ENCODE measurements at places on chromosomes 5 and 9.

GRCh38 chr9:70566066-70566465, 151.6 kb upstream of the KLF9 start:
- no peak for DNase-seq

- DNase-seq = no peak
Observed at GRCh38 chr5:139138809-139139208, 59.4 kb downstream of the SIL1 start.

GRCh38 chr5:82730913-82731312, 346.3 kb downstream of the TMEM167A start:
- DNase-seq = no peak

DNA sequence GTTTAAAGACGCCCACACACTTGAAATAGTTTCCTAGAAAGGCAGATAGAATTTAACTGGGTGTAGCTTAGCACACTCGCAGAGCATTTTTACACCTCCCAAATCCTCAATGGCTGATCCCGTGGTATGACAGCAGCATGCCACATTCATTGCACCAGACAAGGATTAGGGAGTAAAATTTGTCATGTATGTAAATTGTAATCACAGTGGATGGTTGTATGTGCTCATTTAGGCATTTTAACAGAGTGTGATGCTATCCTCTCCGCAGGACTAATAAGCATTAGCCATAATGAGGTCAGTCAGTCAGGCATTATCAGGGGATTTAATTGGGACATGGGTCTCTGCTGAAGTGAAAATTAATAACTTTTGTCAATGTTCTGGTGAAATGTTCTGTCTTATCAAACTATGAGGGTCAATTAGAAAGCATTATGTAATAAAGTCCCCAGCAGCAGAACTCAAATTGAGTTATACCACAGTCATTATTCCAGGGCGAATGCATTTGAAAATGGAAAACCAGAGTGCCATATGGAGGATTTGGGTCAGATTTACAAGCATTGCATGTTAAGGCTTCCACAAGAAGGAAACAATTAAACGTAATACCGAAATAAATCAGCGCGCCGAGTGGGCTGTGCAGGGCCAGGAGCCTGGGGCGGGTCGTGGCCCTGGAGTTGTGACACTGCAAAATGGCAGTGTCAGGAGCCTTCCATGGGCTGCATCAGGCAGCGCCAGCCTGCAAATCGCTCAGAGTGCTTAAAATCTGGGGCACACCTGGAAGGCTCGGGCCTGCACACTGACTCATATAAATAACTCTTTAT, 602.2 kb downstream of the BNC2 start:
- DNase-seq = no peak

- DNase-seq = no peak
Observed at GRCh38 chr9:111113712-111114111, 75.4 kb upstream of the LPAR1 start.

DNA sequence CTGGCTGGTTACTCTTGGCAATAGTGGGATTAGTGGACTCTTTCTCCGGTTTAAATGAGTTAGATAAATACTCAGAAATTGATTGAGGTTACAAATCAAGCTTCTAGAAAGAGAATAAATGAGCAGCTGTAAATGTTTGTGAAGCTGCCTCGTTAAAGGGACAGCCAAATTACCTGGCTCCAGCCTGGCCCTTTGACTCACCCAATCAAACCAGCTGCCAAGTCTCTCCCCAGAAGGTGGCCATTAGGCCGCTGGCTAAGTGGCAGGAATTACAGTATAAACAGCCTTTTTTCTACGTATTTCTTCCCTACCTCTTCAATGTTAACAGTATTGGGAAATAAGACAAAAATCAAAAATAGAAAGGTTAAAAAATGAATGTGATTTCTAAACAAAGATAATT, 46.0 kb upstream of the SRFBP1 start:
- no peak for DNase-seq

DNA sequence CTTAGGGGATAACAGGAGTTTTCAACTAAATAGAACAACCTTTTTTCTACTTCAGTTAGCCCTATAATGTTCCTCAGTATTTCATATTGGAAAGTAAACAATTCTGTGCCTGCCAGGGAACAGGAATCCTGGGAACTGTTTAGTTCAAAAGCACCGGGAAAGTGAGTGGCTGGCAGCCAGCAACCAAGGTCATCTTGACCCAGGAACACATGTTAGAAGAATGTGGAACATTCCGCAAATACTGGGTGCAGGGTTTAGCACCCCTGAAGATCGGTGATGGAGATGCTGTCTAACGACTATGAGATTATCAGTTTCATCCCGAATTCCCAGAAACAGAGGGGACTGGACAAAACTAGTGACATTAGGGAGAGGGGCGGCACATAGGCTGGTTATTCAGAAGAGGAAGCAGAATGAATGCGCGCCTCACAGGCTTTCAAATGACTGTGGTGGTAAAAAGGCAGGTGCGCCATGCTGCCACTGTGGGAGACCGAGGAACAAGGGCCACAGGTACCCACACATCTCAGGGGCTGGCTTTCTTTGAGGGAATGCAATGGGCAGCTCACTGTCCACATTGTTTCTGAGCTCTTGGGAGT, 51.2 kb downstream of the IPPK start:
- DNase-seq = no peak

DNA sequence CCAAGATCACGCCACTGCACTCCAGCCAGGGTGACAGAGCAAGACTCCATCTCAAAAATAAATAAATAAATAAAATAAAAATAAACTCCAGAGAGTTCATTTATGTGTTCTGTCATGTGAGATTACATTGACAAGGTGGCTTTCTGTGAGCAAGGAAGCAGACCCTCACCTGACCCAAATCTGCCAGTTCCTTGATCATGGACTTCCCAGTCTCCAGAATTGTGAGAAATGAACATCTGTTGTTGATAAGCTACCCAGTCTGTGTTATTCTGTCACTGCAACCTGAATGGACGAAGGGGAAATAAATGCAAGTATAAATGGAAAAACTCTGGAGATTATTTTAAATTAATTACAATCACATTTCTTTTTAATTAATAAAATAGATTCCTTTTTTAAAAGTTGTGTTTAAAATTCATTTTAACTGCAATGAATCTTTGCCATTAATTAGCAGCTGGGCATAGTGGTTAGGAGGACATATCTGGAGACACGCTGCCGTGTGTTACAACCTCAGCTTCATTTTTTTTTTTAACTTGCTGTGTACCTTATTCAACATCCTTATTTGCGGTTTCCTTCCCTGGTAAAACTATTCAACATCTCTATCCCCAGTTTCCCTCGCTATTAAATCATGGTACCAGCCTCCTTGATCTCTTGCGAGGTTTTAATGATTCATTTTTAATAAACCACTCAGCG, 376.4 kb downstream of the CHSY3 start:
- DNase-seq = no peak

- DNase-seq = no peak
Observed at GRCh38 chr5:179486596-179487051, 63.7 kb upstream of the RUFY1 start.

DNA sequence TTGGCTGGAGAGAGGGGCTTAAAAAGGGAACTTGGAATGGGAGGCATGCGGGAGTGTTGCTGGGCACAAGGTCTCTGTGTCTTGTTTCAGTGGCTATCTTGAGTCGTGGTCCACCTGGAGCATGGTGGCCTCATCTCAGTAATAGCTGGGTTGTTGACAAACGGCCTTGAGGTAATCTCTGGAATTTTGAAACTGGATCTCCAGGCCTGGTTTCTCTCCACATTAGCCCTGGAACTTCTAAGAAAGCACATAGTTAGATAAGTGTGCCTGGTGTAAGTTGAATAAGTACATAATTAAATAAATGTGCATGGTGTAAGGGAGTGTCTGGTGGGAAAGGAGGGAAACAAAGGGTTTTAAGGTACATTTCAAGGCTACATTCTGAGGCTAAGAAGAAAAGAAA, 62.2 kb downstream of the INIP start:
- DNase-seq = no peak

- DNase-seq = no peak
Observed at GRCh38 chr5:74903165-74903787, 37.1 kb upstream of the FAM169A start.

GRCh38 chr5:137147346-137147745, 351.8 kb downstream of the SPOCK1 start:
- DNase-seq = no peak

DNA sequence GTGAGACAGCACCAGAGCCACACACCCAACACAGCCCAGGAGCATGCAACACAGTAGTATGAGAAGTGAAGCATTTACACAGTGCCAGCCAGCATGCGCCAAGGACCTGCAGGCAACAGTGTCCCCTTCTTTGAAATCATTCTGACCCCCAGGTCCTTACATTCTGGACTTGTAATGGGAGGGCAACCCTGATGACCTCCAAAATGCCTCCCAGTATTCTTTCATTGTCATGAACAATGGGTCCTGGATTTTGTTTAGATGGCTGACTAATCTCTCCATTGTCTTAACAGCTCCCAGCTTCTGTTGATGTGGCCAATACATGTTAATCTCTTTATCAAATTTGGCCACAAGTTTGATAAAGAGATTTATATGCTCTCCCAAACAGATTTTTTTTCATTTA, 417.1 kb downstream of the DMRTA1 start:
- no peak for DNase-seq

DNA sequence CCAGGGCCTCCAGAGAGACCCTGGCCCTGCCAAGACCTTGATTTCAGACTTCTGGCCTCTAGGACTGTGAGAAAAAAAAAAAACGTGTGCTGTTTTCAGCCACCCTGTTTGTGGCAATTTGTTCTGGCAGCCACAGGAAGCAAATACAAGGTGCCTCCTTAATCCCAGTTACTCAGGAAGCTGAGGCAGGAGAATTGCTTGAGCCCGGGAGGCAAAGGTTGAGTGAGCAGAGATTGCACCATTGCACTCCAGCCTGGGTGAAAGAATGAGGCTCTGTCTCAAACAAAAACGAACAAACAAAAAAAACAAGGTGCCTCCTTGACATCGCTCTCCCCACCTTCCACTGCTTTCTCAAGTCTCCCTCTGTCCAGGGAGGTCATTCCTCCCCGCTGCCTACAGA, 98.0 kb downstream of the GABBR2 start:
- no peak for DNase-seq

GRCh38 chr5:57445705-57446037, 36.9 kb downstream of the ACTBL2 start:
- DNase-seq = no peak

DNA sequence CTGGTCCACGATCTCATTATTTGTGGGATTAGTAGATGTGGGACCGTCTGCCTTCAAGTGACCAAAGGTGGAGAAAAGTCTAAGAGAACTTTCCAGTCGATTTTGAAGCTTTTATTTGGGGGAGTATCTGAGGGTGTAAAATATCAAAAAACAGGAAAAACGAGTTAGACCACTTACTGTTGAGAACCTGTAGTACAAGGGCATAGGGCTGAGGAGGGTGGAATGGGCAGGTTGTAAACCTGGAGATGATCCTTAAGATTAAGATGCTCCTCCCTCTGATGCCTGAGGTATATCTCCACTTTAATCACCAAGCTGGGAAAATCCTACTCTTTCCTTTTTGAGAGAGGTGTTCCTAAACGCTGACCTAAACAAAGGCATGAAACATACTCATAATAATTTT, 32.0 kb upstream of the GTF2H2C start:
- DNase-seq = no peak

DNA sequence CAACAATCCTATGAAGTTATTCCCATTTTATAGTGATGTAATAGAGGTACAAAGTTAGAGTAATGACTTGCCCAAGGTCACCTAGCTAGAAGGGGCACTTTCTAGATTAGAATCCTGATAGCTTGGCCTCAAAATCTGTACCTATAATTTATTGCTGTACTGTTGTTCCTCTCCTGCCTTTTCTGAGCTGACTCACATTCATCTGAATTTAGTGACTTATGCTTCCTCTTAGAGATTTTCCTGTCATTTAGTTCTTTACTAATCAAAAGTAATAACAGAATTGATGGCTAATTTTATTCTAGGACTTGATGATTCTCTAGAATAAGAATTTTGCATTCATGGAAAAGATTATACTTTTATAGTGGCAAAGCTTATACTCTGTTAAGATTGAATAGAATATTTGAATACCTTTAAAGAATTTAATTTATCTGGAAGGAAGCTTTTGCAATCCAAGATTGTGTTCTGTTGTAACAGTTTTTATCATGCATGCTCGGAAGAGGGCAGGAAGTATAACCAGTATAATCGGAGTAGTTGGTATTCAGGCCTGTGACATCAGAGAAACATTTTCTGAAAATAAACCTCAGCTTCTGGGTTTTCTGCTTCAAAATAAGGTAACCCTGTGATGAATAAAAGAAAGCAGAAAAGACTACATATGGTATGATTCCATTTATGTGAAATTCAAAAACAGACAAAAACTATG, 21.3 kb downstream of the CYSTM1 start:
- no peak for DNase-seq

- no peak for DNase-seq
Observed at GRCh38 chr9:84858364-84858763, 188.8 kb downstream of the NTRK2 start.

- no peak for DNase-seq
Observed at GRCh38 chr5:58021466-58021865, 438.4 kb downstream of the PLK2 start.

DNA sequence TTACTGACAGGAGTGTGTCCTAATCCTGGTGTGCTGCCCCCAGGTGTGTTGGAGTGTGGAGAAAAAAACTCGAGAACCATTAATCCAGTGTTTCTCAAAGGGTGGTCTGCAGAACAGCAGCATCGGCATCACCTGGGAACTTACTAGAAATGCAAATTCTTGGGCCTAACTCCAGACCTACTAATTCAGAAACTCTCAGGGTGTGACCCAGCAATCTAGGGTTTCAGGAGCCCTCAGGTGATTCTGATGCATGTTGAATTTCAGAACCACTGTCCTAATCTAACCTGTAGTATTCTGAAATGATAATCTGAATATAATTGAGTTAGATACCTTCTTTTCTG, 30.0 kb upstream of the IL6ST start:
- no peak for DNase-seq

DNA sequence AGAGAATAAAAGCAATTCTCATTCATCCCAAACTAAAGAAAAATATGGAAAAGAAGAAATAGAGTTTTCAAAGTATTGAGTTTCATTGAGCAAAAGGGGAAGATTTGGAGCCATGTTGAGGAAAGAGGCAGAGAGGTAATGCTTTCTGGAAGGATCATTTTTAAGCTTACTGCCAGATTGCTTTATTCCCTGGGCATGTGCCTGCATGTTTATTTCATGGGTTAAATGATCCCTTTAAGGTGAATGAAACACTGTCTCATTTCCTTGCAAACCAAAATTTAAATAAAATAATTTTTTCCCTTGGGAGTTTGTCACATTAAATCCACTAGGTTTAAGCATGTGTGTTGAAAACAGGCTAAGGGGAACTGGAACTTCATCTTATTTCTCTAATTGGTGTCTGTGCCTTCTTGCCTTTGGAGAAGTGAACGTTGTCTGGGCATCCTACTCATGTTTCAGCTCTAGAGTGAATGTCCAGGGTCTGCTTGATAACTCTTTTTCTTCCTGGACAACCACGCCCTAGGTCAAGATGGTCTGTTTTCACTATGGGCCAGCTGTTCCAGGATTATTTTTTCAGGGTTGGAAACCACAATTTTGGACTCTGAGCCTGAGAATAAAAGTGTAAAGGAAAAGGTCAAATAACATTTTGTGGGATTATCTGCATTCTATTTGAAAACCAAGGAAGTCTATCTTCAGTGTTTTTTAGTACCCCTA, 114.1 kb upstream of the ELL2 start:
- no peak for DNase-seq
